ENCODE measurements at places on chromosomes 3 and 15.

DNA sequence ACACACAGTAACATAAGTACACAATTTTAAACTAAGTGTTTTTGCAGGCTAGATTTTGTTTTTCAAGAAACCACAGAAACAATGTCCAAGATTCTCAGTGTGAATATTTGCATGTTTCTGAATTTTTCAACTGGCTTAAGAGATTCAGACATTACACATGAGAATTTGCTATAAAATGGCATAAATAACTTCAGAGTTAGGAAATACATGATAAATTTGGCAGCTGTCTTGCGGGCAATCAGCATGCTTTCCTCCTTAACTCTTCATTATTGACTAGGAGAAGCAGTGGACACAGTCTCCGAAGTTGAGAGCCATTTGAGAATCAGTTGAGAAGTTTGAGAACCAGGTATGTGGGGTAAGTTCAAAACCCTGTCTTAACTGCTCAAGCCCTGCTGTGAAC, 625.6 kb upstream of the SGO1 start:
- DNase-seq, result peak; percentile 10

- peak; percentile 20 for DNase-seq
These were observed 31.1 kb downstream of the DNAJC13 start for GRCh38 chr3:132448216-132448961.

- DNase-seq, result no peak
These were observed 6.2 kb upstream of the ZNF148 start for GRCh38 chr3:125381314-125381713.

DNA sequence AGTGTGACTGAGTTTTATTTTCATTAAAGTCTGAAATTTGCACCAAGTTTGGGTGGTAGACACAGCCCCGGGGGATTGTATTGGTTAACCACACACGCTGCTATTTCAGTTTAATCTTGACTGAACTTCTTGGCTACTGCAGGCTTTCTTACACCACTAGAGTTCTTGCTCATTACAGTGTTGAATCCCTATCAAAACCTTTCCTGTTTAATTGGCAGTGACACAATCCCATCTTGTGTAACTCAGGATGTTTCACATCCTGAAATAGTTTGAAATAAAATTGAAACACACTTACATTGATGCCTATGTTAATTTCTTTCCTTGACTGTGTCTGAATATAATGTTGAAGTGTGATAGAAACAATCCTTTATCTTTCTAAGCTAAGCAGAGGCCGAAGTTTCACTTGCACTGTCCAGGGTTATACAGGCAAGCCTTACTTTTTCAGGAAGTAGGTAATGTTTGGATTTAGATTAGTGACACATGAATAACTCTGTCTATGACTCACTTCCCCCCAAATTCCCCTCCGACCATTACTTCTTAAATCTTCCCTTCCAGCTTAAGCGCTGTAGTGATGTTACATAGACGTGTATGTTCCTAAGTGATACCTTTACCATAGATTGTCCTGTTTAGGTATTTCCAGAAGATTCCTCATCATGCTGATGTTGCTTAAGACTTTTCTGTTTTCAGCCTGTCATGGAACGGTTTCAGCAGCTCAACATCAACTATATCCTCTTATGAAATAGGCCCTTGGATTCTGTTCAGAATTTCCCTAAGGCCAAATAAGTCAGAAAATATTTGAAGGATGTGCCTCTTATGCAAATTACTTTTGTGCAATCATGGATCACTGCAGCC, 16.8 kb downstream of the ATG7 start:
- peak; percentile 67 for DNase-seq

DNA sequence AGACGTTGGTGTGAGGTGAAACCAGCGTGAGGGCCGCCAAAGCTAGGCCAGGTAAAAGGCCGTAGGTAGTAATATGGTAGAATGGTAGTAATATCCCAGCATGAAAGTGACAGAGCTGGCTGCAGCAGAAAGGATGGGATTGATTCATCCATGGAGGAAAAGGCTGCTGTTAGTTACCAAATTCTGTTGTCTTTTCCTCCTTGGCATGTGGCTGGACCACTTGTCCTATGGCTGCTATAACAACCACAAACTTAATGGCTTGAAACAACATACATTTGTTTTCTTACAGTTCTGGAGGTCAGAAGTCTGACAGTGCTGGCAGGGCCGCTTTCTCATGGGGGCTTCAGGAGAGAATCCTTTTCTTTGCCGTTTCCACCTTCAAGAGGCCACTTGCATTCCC, 47.8 kb upstream of the CHST2 start:
- DNase-seq, result no peak

DNA sequence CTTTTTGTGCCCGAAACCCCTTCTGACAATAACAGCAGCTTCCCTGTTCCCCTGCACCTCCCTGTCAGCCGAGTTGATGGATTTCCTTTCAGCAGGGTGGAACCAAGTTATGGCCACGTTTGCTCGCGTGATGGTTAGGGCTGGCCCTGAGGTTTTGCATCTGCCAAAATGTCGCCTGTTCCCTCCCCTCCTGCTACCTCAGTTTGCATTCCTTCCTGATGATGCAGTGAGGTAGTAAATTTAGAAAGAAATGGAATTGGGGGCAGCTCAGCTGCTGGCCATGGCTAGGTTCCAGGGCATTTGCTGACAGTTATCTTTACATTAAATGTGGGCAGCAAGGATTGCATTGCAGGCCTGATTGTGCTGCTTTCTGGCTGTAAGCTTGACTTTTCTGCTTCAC, 13.2 kb downstream of the LIMD1 start:
- DNase-seq, result peak; percentile 75

- no peak for DNase-seq
These were observed 75.9 kb upstream of the CADPS start for GRCh38 chr3:62951037-62951613.

DNA sequence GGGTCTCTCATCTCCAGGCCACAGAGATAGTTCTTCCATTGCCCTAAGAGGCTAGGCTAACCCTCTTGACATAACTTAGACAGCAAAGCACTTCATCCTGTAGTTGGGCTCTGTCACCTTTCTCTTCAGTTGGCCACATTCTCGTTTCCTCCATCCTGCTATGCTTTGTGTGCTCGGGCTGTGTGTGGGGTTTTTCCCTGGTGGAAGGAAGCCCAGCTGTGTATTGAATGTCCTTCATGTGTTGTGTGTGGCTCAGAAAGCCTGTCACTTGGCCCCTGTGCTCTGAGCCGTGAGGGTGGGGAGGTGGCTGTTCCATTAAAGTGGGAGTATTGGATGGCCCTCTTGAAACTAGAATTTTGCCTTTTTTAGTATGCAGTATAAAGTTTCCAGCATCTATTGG, 8.8 kb upstream of the EXOG start:
- no peak for DNase-seq

- DNase-seq, result peak; percentile 37
These were observed 43.2 kb downstream of the MAGI1 start for GRCh38 chr3:65995515-65995914.

- DNase-seq, result peak; percentile 37
These were observed 64.5 kb downstream of the LRTM1 start for GRCh38 chr3:54863366-54863765.

GRCh38 chr3:17795711-17796110, 53.3 kb upstream of the TBC1D5 start:
- DNase-seq, result no peak

GRCh38 chr3:112119962-112120836, 12.8 kb downstream of the GCSAM start:
- DNase-seq, result no peak

DNA sequence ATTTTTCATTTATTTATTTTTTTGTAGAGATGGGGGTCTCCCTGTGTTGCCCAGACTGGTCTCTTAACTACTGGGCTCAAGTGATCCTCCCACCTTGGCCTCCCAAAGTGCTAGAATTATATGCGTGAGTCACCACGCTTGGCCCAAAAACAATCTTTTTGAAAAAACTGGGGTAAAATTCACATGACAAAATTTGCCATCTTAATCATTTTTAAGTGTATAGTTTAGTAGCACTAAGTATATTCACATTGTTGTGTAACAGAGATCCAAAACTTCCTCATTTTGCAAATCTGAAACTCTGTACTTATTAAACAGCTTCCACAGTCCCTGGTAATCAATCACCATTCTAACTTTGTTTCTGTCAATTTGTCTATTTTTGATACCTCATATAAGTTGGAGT, 5.2 kb downstream of the SNX1 start:
- DNase-seq, result no peak

DNA sequence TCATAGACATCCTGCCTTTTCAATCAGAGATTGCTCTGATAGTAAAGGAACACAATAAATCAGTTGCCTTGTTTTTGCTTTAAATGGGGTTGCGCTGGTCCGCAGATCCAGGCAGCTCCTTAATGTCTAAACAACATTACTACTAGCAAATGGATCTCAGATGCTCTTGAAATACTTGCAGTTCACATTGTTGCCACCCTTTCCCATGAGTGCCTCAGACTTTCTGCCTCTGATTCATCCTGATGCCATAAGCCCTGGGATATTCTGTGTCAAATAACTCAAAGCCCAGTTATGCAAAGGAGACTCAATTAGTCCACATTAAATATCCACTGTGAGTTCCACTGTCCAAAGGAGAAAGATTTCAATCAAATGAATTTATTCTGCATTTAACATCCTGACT, 196.7 kb downstream of the PLCH1 start:
- DNase-seq, result peak; percentile 75

- no peak for DNase-seq
These were observed 5.8 kb downstream of the NLGN1 start for GRCh38 chr3:173403376-173403775.

DNA sequence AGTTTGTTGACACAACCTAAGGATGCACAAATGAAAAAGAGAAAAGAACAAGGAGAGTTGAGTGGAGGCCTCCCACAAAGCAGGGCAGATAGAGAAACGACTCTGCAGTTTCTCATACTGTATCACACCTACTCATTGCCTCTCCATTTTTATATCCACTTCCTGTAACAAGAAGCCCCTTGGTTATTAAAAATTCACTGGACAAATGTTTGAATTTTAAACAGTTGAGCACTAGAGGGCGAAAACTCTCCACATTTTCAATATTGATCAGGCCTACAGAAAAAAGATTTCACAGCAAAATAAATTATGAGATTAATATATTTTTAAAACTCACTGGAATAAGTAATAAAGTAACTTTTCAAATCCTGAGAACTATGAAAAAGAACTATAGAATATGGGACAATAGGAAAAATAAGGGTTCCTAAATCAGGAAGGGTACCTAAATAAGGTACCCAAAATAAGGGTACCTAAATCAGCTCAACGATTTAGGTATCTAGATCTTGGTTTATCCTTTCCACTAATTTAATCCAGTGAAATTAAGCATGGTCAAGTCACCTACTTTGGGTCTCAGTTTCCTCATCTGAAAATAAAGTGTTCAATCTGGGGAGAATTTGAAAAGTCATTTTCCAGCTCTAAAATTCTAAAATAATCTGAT, 47.0 kb upstream of the PPIB start:
- peak; percentile 36 for DNase-seq

- no peak for DNase-seq
These were observed 17.1 kb downstream of the CHST13 start for GRCh38 chr3:126540951-126541627.

- DNase-seq, result peak; percentile 86
These were observed 86.9 kb downstream of the DCLK3 start for GRCh38 chr3:36677331-36678007.

DNA sequence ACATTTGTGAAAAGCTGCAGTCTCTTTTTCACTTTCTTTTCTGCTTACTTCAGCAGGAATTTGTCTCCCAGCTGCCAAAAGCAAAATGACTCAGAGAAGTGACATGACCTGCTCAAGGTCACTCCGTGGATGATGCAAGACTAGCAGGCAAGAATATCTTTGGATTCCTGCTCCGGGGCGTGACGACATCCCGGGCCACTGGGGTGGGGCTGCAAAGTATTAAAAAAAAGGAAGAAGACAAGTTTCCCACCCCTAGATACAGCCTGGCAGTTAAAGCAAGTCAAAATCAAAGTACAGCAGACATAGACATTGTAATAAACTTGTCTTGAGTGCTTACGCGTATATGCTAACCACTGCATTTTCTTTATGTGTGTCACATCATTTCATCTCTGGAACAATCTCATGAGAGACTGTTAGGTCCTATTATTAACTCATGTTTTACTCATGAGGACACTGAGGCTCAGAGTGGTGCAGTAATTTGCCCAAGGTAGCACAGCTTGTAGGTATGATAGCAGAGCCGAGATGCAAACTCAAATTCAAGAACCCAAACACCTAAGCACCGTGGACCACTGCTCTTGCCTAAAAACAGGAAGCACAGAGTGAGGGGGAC, 485.2 kb upstream of the PROK2 start:
- DNase-seq, result peak; percentile 91

GRCh38 chr15:59687836-59688235, 1.3 kb downstream of the BNIP2 start:
- DNase-seq, result peak; percentile 14

- DNase-seq, result no peak
These were observed 428.0 kb downstream of the RAP2B start for GRCh38 chr3:153590051-153590450.

DNA sequence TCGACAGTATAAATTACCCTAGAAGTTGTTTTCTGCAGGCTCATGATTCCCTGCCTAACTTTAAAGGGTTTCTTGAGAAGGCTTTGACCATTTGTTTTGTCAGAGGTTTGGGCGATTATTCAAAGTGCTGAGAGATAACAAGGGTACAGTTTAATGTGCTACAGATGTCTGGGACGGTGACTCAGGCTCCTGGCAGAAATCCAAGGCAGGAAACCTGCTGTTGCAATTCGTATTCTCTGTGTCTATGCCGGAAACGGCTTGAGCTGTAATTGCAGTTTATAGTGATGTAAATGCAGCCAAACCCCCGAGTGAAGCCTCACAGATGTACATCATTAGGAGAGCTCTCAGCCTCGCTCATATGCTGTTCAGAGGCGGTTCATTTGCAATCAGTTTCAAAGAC, 65.6 kb downstream of the SYNPR start:
- peak; percentile 86 for DNase-seq

DNA sequence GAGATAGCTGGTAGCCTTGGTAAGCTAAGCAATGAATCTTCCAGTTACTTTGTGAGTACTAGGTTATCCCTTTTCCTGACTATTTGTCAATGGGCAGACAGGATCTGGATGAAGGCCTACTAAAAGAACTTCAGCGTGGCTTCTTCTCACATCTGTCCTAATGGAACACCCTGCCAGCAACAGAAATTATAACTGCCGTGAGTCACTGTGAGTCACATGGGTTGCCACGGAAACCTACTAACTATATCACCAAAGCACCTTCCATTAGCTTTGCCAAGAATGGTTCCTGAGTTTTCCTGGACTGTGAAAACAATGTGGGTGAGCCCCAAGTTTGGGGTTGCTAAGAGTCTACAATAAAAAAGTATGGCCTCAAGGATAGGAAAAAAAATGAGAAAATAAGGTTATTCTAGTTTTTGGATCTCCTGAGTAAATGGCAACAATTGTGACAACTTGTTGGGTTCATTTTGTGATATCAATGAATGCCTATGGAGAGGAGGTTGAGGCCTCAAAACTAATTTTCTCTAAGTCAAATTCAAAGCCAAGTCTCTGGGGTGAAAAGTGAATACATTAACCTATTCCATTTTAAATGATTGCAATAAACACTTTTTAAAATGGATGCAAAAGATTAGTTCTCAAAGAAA, 195.1 kb upstream of the ICE2 start:
- peak; percentile 86 for DNase-seq

- DNase-seq, result no peak
These were observed 919.9 kb downstream of the TUSC7 start for GRCh38 chr3:117629505-117629904.

GRCh38 chr3:72238010-72238691, 453.2 kb upstream of the PROK2 start:
- DNase-seq, result peak; percentile 49

Measured in AG20443 (cell line).